NCI-H460 (cell line): ENCODE measurements at places on chromosomes 5 and 9.

DNA sequence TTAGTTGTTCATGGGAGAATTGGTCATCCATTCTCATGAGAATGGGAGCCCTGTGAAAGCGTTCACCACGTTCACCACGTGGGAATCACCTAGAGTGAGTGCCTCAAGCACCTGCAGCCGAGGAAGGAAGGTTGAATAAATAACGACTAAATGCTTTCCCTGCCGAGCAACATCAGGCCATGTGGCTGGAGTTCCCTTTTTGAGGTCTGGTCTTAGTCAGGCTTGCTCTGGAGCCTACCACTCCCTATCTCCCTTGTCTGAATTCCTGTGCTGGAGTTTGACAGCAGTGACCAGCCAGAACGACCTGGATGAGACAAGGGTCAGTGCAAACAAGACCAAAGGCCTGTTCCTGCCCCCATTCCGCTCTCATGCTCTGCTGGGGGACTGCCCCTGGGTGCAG lies 28.5 kb downstream of the KCNMB1 start:
- no peak for DNase-seq

DNA sequence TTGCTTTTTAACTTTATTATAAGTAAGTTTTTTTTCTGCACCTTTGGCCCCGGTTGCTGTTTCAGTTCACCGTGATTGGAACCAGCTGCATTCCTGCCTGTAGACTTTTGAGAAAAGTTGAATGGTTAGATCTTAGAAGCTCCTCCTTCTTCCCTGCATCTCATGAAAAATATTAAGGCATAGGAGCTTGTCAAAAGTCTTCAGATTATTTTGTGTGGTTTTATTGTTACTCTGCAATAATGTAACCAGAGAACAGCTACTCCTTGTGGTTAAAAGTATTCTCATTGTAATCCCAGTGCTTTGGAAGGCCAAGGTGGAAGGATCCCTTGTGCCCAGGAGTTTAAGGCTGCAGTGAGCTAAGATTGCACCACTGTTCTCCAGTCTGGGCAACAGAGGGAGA lies 3.3 kb upstream of the SLC2A8 start:
- no peak for DNase-seq

- DNase-seq = no peak
Observed at GRCh38 chr9:114392749-114393112, 4.9 kb upstream of the AKNA start.

- no peak for DNase-seq
Observed at GRCh38 chr9:2234371-2234893, 219.3 kb downstream of the SMARCA2 start.

- DNase-seq = no peak
Observed at GRCh38 chr5:90477073-90477472, 2.4 kb downstream of the POLR3G start.

GRCh38 chr9:110521206-110521605 lies 58.3 kb downstream of the SVEP1 start:
- no peak for DNase-seq

GRCh38 chr9:89388084-89388867 lies 70.0 kb downstream of the SECISBP2 start:
- DNase-seq = peak; percentile 32

GRCh38 chr5:106849266-106849665 lies 821.5 kb downstream of the EFNA5 start:
- no peak for DNase-seq

DNA sequence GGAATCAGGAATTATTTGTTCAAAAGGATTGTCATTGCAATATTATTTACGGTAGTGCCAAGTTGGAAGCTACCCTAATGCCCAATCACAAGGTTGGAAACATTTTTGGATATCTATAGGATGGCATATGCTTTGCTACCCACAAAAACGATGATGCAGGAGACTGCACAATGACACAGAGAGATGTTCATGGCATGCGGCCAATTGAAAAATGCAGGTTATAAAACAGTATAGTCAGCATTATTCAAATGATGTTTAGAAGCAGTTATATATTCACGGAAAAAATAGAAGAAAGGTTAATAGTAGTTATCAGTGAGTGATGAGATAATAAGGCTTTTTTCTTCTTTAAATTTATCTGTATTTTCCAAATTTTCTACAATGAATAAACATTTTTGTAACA lies 5.9 kb upstream of the ACSL6 start:
- no peak for DNase-seq

- no peak for DNase-seq
Observed at GRCh38 chr5:179112469-179113142, 52.4 kb downstream of the ZNF354C start.

- no peak for DNase-seq
Observed at GRCh38 chr9:114811301-114811700, 5.5 kb upstream of the TNFSF15 start.

- DNase-seq = no peak
Observed at GRCh38 chr9:10242255-10242654, 370.5 kb downstream of the PTPRD start.

DNA sequence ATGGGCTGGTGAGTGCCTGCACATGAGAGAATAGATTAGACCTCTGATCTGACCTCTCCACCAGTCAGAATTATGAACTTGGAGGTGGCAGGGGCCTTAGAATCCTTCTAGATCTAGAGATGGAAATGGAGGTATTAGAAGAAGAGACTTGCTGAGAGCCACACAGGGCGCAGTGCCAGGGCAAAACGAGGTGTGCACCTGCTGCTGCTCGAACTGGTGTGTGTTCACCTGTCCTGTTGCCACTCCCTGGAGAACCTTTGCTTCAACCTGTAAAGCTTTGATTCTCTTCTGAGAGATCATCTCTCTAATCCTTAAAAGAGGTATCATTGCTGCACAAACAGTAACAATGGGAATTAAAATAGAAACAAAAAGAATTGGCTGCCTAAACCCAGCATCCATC lies 24.9 kb downstream of the FRMPD1 start:
- DNase-seq = no peak

- DNase-seq = no peak
Observed at GRCh38 chr5:111813537-111813936, 56.5 kb upstream of the NREP start.

GRCh38 chr9:123933440-123934212 lies 3.7 kb upstream of the DENND1A start:
- peak; percentile 93 for DNase-seq

GRCh38 chr5:81854485-81854884 lies 103.6 kb upstream of the SSBP2 start:
- no peak for DNase-seq

GRCh38 chr5:19584131-19584530 lies 403.9 kb downstream of the CDH18 start:
- no peak for DNase-seq

GRCh38 chr5:140273401-140273877 lies 29.5 kb downstream of the PFDN1 start:
- no peak for DNase-seq

DNA sequence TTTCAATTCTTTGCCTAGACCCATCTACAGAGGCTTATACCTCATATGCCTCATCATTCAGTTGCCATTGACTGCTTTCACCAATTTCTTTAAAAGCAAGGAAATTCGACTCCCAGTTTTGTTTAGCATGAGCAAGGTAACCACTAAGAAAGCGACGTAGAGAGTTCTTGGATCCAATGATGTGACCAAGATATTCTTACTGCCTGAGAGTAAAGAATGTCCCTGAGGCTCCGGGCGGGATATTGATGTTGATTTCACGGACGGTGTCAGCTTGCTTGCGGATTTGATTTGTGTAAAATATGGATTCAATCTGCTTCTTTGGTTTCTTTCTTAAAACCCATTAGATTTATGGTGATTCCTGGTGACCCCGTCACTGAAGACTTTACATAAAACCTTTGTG lies 135.1 kb upstream of the ICE1 start:
- no peak for DNase-seq

GRCh38 chr5:94473936-94474335 lies 144.5 kb downstream of the KIAA0825 start:
- no peak for DNase-seq

DNA sequence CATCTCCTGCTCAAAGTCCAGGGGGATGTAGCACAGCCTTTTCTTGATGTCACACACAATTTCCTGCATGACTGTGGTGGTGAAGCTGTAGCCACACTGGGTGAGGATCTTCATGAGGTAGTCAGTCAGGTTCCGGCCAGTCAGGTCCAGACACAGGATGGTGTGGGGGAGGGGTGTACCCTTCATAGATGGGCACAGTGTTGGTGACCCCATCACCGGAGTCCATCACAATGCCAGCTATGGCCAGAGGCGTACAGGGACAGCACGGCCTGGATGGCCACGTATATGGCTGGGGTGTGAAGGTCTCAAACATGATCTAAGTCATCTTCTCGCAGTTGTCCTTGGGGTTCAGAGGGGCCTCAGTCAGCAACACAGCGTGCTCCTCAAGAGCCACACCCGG lies 19.7 kb upstream of the SPZ1 start:
- no peak for DNase-seq

- DNase-seq = peak; percentile 87
Observed at GRCh38 chr9:2014696-2015580, at the start of gene SMARCA2. Gene SMARCA2, plus strand, starts transcription at chr9:2015347. Its CDS starts 13,676 bp downstream, at chr9:2029023.

DNA sequence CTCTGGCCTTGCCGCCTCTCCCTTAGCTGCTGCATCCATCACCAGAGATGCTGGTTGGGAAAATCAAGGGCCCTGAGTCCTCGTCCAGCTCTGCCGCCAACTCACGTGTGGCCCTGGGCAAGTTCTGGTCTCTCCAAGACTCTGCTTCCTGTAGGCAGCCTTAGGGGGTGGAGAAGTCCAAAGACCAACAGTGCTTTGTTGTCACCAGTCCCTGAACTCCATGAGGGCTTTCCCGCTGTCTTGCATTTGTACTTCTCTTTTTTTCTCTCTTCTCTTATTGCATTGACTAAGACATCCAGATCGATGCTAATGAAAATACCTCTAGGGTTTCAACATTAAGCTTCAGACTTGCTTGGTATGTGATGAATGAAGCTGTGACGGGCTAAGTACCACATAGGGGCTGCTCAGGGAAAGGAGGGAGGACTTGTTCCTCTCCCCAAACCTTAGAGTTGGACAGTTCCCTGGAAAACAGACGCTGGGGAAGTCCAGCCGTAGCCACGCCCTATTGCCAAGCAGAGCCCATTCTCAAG lies 63.7 kb upstream of the STXBP1 start:
- no peak for DNase-seq

GRCh38 chr9:100466829-100467221 lies 6.1 kb upstream of the TMEFF1 start:
- DNase-seq = no peak

DNA sequence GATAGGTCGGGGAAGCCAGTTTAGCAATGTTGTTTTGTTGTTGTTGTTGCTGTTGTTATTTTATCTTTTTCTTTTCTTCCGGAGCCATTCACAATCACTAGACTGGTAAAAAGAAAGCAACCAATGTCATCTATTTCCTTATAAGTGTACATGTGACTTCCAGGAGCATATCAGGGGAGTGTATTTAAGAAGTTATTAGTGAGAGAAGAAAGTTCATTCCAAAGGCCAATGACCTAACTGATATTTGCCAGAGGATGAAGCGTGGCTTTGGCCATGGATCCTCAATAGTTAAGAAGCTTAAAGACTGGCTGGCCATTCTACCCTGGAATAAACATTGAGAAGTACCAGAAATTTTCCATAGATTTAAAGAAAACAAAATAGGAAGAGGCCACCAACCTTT lies 341.4 kb upstream of the RFX3 start:
- no peak for DNase-seq

DNA sequence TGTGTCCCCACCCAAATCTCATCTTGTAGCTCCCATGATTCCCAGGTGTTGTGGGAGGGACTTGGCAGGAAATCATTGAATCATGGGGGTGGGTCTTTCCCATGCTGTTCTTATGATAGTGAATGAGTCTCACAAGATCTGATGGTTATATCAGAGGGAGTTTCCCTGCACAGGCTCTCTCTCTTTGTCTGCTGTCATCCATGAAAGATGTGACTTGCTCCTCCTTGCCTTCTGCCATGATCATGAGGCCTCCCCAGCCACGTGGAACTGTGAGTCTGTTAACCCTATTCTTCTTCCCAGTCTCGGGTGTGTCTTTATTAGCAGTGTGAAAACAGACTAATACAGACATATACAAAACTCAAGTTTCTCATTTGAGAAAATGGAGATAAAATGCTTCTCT lies 139.3 kb downstream of the FBXL7 start:
- no peak for DNase-seq

DNA sequence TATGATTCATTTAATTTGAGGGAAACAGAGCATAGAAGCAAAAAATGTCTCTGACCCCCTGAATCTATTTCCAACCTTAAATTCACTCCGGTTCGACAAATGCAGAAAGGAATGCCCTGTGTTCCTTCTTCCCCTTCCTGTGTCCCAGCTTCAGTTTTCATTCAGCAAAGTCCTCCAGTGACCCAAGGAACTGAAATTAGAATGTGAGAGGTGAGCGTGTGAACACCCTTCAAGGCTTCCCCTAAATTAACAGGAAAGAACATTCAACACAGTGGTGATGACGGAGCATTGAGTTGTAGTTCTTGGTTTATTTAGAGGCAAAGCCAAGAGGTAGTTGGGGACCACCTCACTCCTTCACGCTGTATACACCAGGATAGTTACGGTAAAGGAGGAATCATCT lies 97.6 kb upstream of the CTSL start:
- no peak for DNase-seq

GRCh38 chr5:39108987-39109386 lies 34.8 kb upstream of the RICTOR start:
- DNase-seq = no peak

- DNase-seq = no peak
Observed at GRCh38 chr5:54862036-54862435, 123.4 kb downstream of the ESM1 start.

- no peak for DNase-seq
Observed at GRCh38 chr9:33460854-33461253, 12.9 kb downstream of the NOL6 start.

DNA sequence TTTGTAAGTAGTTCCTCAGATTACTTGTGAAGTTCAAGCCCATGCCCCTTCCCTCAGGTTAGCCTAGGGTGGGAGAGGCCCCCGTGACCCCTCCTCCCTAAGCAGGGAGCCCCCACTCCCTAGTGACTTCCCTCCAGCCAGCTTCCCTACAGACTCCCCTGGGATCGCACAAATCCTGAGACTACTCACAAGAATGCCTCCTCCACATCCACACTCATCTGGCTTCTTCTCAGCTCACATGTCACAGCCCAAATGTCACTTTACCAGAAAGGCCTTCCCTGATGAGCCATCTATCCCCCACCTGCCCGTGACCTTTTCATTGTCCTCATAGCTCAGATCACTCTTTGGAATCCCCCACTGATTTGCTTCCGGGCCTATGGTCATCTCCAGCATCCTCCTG lies 96.7 kb upstream of the ARAP3 start:
- DNase-seq = no peak

DNA sequence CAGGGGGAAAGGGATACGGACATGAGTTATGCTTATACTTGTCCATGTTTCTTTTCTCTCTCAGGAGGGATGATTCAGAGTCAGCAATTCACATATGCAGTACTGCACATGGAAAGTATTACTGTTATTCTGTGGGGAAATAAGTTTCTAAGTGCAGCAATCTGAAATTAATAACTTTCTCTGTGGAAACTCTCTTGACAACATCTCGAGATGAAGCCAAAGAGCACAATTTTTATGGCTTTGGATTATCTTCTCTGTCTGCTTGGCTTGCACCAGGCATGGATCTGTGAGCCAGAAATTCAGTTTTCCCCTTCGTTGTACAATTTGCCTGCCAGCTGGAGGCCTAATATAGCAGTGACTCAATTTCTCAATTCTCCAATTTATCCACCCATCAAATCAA lies 2.5 kb upstream of the NDFIP1 start:
- DNase-seq = no peak

GRCh38 chr9:137606734-137607138 lies 1.2 kb downstream of the ARRDC1 start:
- no peak for DNase-seq

GRCh38 chr9:133958756-133959155 lies 33.4 kb downstream of the VAV2 start:
- DNase-seq = no peak

GRCh38 chr5:64814073-64814472 lies 45.3 kb downstream of the CWC27 start:
- no peak for DNase-seq

- DNase-seq = no peak
Observed at GRCh38 chr9:112031400-112031799, 134.8 kb downstream of the UGCG start.
